HAP-1 (cell line): ENCODE measurements at places on chromosomes 11 and 22.
A peak's percentile ranks its signal among the peaks of the same experiment; 100 is the strongest.

- no peak for DNase-seq
Measured at GRCh38 chr11:106656646-106657045, 361.6 kb downstream of the GUCY1A2 start.

GRCh38 chr11:119018074-119018938, at the start of the genes RPS25 and TRAPPC4:
RPS25 (minus strand) TSS chr11:119018343; CDS start chr11:119018284, 59 bp downstream.
TRAPPC4 (plus strand) TSS chr11:119018766; CDS start chr11:119018796, 30 bp downstream.
- DNase-seq = peak; percentile 97

DNA sequence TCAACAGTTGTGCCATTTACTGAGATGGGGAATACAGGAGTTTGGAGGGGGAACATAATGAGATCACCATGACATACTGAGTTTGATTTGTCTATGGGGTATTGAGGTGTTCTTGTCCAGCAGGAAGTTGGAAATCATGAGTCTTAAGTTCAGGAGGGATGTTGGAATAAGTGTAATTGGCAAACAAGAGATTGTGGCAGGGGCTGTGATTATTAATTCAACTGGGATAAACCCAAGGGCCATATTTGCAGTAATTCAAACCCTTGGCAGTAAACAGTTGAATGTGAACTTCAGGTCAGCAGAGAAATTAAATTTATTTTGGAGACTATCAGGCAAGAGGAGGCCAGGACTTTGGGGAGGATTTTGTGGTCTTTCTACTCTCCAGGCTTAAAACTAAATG, 33.4 kb downstream of the ADM start:
- DNase-seq = no peak

DNA sequence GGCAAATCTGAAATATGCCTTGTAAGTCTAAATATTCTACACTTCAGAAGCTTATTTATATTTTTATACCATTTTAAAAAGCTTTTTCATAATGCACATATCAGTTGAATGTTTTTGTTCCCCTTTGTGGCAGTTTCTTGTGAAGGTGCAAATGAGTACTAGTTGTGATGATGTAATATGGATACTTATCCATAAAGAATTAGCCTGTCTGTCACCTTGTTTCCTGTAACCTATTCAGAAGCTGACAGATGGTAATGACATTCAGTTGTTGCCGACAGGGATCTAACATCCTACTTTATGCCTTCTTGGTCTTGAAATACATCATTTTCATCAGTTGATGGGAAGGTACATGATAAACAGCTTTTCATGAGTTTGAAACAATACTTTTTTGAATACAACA, 2.9 kb downstream of the QSER1 start:
- no peak for DNase-seq

DNA sequence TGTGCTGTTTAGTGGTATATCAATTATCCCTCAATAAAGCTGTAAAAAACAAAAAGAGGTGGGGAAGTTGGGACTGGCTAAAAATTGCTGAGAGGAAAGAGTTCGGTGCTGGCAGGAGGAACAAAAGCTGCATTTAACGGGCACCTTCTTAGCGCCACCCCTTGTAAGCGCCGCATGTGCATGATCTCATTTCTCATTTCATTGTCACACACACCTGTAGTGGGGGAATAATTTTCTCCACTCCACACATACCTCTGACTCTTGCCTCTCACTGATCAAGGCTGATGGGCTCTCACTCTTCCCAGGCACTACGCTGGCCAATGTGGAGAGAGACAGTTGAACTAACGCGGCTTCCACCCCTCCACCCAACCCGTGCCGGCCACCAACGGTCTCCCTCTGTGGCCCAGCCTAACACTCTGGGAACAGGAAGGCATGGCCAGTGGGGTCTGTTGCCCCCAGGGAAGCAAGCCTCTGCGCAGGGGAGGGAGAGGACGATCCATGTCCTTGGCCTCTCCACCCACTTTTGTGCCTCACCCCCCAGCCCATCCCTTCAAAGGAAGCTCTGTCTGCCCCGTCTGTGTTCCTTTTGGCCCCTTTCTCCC, 186.7 kb upstream of the SYT13 start:
- no peak for DNase-seq

- peak; percentile 40 for DNase-seq
Measured at GRCh38 chr22:20111045-20111688, 4.7 kb upstream of the RANBP1 start.

GRCh38 chr11:103668859-103669258, 367.6 kb upstream of the DDI1 start:
- no peak for DNase-seq

DNA sequence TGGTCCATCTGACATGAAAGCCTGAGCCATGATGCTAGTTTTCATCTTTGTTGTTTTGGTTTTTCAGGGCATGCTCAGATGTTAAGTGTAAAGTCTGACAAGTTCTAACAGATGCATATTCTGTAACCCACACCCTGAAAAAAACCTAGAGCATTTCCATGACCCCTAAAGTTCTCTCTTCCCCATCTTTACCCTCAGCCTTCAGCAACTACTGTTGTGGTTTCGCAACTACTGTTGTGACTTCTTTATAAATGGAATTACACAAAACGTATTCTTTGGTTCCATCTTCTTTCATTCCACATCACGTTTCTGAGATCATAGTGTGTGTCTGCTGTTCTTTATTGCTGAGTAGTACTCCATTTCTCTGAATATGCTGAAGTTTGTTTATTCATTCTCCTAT, 65.1 kb upstream of the LDLRAD3 start:
- no peak for DNase-seq

DNA sequence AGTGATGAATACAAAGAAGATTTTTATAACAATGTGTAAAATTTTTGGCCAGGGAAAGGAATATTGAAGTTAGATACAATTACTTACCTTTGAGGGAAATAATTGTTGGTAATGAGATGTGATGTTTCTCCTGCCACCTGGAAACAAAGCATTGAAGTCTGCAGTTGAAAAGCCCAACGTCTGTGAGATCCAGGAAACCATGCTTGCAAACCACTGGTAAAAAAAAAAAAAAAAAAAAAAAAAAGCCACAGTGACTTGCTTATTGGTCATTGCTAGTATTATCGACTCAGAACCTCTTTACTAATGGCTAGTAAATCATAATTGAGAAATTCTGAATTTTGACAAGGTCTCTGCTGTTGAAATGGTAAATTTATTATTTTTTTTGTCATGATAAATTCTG, 5.3 kb downstream of the BIRC3 start:
- no peak for DNase-seq

- DNase-seq = peak; percentile 47
Measured at GRCh38 chr11:79439410-79439885, 1.4 kb downstream of the TENM4 start.

- DNase-seq = peak; percentile 40
Measured at GRCh38 chr11:9269492-9270013, 4.4 kb upstream of the DENND5A start.

- DNase-seq = no peak
Measured at GRCh38 chr11:69947059-69947792, 128.0 kb upstream of the FGF3 start.

DNA sequence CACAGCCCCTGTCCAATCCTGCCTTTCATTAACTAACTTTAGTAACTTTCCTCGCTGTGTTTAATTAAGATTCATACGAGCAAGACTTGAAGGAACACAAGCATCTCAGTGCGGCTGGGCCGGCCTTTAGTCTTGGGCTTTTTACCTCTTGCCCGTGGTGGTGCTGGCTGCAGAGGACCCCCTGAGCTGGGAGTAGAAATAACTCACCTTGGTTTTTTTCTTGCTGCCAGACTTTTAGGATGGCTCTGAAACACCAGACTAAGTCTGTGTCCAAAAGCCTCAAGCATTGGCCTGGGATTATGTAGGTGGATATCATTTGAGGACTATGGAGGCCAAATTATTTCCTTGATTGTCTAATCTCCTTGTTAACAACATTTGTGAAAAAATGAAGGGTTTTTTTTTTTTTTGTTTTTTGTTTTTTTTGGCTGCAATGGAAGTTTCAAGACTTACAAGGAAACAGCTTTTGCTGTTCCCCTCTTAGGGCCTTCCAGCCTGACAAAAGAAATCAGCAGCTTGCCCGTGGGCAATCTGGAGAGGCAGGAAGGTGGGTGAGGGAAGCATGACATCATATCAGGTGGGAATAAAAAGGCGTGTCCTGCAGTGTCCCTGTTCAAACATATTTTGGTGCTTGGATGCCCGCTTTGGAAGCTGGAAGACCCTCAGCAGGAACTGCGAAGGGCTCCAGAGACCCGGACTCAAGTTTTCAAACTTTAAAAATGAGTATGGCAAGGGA, 44.0 kb downstream of the SMIM38 start:
- no peak for DNase-seq

- DNase-seq = no peak
Measured at GRCh38 chr11:62104816-62105653, 18.8 kb upstream of the INCENP start.
